NCI-H69 (cell line): ENCODE measurements at places on chromosomes 13 and 19.

- no peak for DNase-seq
Measured at GRCh38 chr13:81778350-81778749, 1437.4 kb upstream of the SPRY2 start.

GRCh38 chr13:86476656-86477055 lies 677.4 kb upstream of the SLITRK6 start:
- DNase-seq, result no peak

- no peak for DNase-seq
Measured at GRCh38 chr13:21014502-21015170, 46.8 kb downstream of the LATS2 start.

DNA sequence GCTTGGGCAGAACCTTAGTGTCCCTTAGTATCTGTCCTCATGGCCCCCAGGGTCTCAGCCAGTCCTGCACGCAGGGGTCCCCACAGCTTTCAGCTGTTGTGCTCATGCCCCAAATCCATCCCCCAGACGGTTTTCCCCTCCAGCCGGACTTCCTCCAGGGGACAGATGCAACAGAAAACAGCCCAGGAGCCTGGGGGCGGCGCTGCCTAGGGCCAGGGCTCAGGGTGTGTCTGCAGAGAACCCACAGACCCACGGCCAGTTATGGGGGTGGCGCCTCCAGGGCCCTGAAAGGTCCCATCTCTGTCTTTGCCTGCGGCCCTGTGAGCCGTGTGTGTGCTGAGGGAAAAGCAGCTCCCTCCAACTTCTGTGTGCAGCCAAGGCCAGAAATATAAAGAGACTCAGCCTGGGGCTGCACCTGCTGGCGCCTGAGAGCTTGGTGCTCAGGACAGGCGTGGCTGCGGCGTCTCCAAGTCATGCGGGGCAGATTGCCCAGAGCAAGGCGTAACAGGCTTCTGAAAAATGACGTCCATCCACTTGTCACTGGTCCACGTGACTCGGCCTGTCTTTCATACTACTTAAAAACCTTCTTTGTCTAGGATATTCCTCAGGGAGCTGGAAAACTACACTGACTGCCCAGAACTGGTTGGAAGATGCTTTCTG lies 22.1 kb upstream of the F7 start:
- DNase-seq, result peak; percentile 39

DNA sequence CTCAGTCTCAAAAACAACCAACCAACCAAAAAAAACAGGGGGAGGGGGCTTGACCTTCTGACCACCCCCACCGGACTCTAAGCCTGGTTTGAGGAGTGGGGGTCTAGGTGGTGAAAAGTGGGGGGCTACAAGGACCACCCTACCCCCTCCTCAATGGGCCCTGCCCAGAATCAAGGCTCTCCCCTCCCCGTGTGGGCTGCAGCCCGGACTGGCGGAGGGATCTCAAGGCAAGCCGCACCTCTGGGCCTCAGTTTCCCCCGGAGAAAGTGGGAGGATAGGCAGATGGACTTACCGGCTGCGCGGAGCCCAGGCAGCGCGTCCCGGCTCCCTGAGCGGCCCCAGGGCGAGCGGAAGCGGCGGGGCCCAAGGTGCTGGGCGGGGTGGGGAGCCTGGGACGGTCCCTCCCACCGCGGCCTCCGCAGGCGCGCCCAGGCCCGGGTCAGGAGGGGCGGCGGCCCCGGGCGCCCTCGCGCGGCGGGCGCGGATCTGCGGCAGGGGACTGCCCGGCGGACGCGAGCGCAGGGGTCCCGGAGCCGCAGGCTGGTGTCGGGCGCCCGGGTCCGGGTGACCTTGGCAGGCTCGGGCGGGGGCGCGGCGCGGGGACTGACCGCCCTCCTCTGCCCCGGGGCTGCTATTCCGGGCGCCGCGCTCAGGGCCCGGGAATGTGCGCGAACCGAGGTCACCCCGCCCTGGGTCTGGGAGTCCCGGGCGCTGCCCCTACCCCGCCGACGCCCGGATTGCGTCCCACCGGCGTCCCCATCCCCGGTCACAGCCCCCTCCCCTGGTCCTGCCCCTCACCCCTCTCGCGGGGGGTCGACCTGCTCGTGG lies at the start of gene ADAMTSL5:
TSS of gene ADAMTSL5 (minus strand) at position 349 of the 828 bp plus-strand sequence. CDS start 2,076 bp downstream, outside the sequence.
- DNase-seq, result peak; percentile 61

GRCh38 chr19:44848036-44848811 lies 2.1 kb downstream of the NECTIN2 start:
- peak; percentile 65 for DNase-seq

GRCh38 chr13:46207828-46208227 lies 3.9 kb upstream of the LRRC63 start:
- DNase-seq, result no peak

DNA sequence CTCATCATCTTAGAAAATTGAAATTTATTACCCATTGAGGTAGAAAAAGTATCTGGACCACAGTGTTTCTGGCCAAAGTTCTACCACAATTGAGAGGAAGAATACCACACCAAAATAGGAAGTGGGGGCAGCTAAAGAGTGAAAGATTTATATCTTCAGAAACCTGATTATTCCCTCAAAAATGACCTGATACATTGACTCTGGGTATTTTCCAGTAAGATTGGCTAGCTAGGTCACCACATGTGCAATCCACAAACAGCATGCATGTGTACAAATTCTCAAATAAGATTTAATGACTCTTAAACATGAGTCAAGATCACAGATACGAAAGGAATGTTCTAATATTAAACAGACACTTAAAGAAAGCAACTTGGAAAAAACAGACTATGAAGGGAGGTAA lies 1516.2 kb upstream of the PCDH20 start:
- no peak for DNase-seq

- peak; percentile 70 for DNase-seq
Measured at GRCh38 chr13:28137596-28137995, 749 bp upstream of the PAN3 start.

DNA sequence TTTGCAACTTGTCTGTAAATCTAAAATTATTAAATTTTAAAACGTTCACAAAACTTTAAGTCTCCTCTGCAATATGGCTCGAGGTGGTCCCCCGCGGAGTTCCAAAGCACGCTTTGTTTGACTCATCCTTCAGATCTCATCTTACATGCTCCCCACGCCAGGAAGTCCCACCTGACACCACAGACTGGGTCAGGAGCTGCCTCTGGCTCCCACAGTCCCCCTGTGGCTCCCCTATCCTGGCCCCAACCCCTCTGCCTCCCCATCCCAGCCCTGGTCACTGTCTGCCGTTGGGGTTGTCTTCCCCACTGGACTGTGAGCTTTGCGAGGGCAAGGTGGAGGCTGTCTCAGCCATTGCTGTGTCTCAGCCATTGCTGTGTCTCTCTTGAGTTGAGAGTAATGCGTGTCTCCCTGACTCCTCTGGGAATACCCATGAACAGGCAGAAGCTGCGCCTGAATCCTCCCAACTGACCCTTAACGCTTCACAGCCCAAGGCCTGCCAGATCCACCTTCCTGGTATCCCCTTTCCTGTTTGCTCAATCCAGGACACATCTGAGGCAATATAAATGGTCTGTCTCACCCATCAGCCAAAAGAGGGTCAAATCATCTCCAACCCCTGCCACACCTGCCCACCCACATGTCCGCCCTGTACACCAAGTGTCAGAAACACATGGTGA lies 15.9 kb downstream of the DYRK1B start:
- DNase-seq, result no peak

DNA sequence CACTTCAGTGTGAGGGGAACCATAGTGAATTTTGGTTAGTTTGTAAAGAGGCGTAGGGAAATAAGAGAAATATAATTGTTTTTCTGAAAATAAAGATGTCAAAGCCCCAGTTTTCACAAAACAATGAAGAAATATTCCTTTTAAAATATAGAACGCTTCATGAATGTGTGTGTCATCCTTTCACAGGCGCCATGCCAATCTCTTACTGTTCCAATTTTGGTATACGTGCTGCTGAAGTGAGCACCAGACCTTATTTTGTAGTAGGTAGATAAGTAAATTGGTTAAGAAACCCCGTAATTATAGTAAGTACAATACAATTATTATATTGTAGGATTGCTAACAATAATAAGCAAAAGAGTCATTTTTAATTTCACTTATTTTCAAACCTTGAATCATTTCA lies 43.3 kb downstream of the NAA16 start:
- DNase-seq, result no peak

DNA sequence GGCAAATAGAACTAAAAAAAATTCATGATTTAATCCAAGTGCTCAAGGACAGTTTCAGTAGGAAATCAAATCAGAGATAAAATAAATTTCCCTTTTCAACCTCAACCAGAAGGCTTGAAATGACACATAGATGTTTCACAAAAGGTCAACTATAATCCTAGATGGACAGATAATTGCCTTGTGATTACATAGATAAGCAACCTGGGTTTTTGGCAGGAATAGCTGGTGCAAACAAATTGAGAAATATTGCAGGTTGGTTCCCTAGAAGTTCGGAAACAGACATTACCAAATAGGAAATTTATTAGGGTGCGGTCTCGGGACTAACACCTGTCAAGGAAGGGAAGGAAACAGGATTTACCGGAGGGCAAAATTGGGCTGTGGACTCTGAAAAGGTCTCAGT lies 497.5 kb downstream of the COG6 start:
- DNase-seq, result no peak

GRCh38 chr13:101425623-101426022 lies 9.3 kb upstream of the NALCN start:
- no peak for DNase-seq

DNA sequence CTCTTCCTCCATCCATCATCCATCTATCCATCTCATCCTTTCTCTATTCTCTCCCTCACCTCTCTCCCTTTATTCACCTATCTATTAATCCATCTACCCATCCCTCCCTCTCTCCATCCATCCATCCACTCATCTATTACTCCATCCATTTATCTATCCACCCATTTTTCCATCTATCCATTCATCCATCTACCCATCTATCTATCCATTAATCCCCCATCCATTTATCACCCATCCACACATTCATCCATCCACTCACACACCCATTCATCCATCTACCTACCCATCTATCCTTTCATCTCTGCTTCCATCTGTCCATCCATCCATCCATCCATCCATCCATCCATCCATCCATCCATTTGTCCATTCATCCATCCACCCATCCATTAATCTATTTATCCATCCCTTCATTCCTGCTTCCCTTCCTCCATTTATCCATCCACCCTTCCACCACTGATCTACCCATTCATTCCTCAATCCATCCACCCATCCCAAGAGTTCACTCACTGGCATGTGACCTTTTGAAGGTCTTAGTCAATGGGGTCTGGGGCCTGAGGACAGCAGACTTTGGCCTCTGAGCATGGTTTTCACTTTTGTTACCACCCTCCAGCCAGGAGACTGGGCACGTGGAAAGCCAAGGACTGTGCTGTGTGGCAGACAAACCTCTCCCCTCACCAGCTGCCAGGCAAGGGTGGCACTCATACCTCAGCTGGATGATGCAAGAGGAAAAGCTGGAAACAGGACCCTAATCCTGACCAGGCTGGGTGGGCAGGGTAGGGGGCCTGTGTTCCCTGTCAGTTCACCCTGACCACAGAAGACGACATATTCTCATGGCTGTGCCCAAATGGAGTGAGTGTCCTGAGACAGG lies 126.7 kb downstream of the URI1 start:
- DNase-seq, result no peak

- no peak for DNase-seq
Measured at GRCh38 chr13:65603160-65603559, 1627.0 kb downstream of the PCDH9 start.

DNA sequence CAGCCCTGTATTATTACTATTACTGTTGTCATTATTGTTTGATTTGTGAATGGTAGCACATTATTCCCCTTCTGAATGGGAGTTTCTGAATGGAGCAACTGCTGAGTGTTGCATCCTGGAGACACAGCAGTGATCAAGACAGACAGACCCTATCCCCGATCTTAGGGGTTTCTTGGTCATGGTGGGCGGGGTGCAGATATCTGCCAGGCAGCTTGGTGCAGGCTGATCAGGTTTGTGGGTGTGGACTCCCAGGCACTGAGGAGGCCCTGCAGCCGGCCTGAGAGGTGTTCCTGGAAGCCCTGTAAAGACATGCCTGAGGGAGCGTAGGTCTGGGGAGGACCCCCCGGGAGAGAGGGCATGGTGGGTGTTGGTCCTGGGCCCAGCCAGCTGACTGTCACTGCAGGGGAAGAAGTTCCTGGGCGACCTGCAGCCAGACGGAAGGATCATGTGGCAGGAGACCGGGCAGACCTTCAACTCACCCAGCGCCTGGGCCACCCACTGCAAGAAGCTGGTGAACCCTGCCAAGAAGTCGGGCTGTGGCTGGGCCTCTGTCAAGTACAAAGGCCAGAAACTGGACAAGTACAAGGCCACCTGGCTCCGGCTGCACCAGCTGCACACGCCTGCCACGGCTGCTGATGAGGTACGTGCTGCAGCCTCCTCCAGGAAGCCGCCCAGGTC lies 2.1 kb downstream of the MPND start:
- no peak for DNase-seq

DNA sequence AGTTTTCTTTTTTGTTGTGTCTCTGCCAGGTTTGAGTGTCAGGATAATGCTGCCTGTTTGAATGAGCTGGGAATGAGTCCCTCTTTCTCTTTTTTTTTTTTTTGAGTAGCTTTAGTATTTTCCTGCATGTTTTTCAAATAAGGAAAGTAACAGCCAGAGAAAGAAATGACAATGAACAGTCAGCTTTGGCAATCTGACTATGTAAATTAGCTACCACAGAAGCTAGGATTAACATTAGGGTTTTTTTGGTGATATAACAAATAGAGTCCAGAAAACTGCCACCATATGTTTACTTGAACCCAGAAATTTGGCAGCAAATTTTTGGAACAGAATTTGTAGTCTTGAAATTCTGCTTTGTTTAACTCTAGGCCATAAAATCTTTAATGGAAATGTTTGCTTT lies 50.5 kb downstream of the SGCG start:
- no peak for DNase-seq

GRCh38 chr19:13082192-13083007 lies 20.3 kb downstream of the LYL1 start:
- DNase-seq, result peak; percentile 41

DNA sequence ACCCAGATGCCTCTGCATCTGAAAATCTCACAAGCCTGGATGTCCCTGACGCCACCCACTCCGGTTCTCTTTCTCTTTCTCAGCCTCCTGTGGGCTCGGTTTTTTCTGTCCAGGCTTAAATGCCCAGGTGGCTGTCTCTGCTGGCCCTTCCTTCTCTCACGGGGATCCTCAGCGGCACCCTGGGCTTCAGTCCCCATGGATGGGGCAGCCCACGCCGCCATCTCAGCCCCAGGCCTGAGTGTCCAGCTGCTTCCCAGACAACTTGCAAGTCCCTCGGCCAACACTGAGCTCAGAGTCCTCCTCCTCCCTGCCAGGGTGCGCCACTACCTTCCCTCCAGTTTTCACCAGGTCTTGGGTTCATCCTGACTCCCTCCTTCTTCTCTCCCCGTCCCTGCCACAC lies 6.4 kb downstream of the FBN3 start:
- DNase-seq, result no peak

- DNase-seq, result no peak
Measured at GRCh38 chr13:29948244-29948643, 97.8 kb upstream of the UBL3 start.

DNA sequence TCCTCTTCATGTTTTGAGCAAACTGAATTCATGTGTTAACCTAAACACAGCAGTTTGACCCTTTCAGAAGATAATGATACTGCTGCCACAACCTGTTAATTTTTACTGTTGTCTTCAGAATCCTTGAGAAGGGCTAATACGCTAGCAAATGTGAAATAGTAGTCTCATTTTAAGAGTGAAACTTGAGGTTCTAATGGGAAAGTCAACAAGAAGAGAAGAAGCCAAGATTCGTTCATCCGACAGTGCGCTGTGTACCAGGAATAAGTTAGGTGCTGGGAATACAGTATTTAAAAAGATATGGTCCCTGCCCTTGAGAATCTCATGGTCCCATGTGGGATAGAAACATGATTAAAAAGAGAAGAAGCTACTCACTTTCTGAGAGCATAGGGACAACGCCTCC lies 134.4 kb downstream of the KL start:
- no peak for DNase-seq
